ENCODE measurements at places on chromosomes 13 and 19.

- no peak for DNase-seq
Measured at GRCh38 chr19:51572410-51572809, 1.3 kb downstream of the ZNF175 start.

GRCh38 chr19:16566161-16566560 is 6.1 kb downstream of the SLC35E1 start:
- DNase-seq, result no peak

- DNase-seq, result peak; percentile 11
Measured at GRCh38 chr13:93624311-93624777, 397.7 kb downstream of the GPC6 start.

- no peak for DNase-seq
Measured at GRCh38 chr13:81987159-81987558, 1646.2 kb upstream of the SPRY2 start.

GRCh38 chr19:22619932-22620331 is 14.2 kb upstream of the ZNF492 start:
- DNase-seq, result no peak

DNA sequence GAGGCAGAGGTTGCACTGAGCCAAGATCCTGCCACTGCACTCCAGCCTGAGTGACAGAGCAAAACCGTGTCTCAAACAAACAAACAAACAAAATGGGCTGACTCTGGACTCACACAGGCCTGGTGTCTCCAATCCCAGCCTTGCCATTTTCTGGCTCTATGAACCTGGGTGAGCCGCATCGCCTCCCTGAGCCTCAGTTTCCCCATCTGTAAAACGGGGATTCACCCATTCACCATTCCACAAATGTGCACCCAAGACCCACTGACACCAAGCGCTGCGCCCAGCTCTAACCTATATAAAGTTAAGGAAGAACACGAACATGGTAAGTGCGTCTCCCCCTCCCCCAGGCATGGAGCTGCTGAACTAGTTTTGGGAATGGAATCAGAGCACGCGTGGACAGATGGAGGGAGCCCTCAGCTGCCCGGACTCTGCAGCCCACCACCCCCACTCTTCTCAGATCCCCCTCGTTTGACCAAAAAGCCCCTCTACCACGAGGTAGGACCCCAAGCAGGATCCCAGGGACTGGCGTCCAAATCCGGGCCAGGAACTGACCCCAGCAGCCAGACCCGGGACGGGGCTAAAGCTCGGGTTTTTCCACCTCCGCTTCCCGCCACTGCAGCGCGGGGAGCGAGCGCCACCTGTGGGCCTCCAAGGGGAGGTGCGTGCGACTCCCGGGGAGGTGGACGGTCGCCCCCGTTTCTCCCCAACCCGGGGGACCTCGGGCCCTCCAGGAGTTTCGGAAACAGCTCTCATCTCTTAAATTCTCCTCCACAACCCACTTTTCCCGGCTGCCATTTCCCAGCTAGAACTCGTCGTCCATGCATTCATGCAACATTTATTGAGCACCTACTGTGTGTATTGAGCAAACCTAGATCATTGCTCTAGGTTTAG is 33.0 kb upstream of the ADGRE5 start:
- DNase-seq, result no peak

- DNase-seq, result peak; percentile 43
Measured at GRCh38 chr13:43307921-43308433, 284.6 kb downstream of the DNAJC15 start.
